ENCODE measurements at places on chromosomes 2 and 18.

DNA sequence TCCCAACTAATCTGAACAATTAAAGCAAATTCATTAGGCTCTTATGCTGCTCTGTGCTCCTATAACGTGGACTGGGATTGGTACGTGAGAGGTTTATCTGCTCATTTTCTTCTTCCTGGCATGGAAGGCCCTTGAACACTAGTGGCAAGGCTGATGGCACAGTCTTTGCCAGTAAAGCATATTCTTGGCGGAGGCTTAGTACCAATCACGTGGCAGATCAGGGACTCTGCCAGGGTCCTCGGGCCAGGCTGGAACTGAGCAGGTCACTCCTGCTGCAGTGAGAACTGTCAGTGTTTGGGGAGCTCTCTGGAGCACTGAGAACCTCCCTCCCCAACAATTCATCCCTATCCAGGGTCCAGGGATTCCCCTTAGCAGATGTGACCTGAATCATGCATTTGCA, 3.7 kb upstream of the ALPK2 start:
- DNase-seq: peak; percentile 3

DNA sequence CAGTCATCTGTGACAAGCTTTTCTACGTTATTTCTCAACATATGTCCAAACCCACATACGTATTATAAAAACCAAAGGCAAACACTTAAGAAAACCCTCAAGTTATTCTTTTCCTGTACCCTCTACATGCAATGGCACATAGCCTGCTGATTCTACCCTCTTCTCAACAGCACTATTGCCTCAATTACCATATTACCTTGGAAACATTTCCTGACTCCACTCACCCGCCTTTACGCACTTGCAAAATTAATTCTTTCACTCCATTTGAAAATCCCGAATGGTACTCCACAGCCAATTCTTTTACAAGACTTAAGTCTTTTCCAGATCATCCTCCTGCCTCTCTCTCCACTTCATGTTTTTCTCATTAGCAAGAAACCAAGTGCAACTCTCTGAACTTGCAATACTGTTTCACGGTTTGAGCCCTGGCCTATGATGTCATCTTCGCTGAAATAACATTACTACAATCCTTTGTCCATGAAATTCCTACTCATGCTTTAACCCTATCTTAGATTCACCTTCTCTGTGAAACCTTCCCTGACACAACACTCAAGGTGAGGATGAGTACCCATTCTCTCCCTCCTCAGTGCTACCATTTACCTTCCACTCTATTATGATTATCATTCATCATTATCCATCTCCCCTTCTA, 29.0 kb downstream of the SESTD1 start:
- DNase-seq: no peak

DNA sequence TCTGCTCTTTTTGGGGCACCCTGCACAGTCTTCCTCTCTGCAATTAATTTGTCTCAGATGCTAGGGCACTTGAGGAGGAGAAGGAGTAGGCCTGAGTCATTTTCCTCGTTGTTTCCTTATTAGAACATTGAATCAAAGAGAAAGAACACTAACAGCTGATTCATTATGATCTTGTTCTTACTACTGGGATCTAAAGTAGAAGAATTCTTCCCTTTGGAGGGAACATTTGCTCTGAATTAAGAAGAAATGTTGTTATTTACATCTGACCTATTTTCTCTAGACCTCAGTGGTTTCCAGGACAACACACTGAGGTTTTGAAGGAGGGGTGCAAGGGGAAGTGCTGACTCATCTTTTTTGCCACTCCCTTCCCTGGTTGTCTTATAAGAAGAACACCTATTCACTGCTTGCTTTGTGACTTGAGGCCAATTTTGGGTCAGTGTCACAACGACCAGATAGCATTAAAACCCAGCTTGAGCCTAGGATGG, 24.3 kb upstream of the STAT1 start:
- DNase-seq: no peak

GRCh38 chr2:8799004-8799403, 38.4 kb downstream of the KIDINS220 start:
- no peak for DNase-seq

DNA sequence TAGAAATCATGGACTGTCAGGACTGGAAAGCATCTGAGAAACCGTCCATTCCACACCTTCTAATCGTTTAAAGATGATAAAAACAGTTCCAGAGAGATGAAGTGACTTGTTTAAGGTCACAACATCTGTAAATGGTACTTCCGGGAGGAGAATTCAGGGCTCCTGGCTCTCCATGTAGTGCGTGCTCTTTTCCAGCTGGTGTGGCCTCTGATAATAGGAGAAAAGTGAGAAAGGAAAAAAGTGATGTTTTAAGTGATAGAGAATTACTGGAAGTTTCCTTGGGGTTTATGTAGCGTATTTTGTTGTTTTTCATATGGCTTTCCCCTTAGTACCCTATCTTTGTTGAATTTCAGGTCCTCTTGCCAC, 663 bp downstream of the C2orf49 start:
- DNase-seq: no peak

DNA sequence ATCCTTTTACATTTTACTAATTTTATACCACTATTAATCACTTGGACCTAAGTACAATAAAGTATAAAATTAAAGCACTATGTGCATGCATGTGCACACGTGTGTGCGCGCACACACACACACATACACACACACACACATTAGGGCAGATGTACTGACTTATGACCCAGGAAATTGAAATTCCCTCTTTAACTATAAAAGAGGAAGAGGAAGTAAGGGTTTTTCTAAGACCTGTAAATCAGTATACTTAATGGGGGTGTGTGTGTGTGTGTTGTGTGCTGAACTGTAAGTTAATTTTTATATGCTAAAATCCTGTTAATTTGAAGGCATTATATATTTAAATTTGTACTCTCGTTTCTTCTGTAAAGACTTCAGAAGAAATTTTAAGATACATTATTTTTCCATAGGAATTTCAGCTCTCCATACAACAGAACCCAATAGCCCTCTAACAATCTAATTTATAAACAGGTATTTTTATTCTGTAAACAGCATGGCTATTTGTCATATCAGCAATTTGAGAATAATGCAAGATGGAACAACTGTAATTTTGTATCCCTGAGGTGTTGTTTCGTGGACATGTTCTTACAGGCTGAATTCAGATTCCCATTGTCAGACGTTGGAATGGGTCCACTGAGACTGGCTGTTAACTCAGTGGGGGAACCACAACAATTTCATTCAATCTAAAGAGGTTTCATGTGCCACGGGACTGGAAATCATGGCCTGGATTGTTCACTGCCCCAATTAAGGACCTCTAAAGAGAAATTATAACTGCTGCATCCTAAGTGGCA, 90.9 kb downstream of the PLA2R1 start:
- no peak for DNase-seq

GRCh38 chr2:237774811-237775553, 23.6 kb upstream of the RBM44 start:
- DNase-seq: no peak

DNA sequence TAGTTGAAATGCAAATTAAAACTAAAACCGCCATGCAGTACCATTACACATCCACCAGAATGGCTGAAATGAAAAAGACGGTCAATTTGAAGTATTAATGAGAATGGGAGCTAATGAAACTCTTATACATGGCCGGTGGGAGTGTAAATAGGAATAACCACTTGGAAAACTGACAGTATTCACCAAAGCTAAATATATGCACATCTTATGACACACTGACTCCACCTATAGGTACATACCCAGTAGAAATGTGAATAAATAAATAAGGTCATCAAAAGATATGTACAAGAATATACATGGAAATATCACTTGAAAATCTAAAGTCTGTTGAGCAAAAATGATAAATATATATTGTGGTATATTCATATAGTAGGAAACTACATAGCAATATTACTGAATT, 57.7 kb downstream of the CWC22 start:
- no peak for DNase-seq

DNA sequence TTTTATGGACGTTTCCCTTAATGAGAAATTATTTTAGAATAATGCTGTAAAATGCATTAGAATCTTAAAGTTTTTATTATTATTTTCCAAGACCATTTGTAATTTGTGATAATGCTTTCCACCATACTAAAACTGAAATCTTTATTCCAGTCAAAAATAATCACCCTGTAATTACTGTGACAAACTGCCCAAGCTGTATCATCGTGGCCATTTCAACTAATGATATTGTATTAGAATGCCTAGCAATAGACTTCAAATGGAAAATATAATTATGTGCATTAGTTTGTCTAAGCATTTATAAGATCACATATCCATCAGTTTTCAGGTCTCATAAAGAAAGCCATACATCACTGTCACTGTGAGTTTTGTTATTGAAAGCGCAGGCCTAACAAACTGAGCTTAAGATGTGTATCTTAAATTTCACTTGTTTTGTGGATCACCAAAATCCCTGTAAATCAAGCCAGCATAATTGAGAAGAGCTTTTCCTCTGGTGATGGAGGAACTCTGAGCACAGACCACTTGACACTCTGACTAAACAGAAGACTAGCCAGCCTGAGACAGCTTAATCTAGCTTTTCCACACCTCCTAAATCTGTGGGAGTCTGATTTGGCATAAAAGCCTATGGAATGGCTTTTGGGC, 1312.2 kb upstream of the ACVR2A start:
- no peak for DNase-seq

DNA sequence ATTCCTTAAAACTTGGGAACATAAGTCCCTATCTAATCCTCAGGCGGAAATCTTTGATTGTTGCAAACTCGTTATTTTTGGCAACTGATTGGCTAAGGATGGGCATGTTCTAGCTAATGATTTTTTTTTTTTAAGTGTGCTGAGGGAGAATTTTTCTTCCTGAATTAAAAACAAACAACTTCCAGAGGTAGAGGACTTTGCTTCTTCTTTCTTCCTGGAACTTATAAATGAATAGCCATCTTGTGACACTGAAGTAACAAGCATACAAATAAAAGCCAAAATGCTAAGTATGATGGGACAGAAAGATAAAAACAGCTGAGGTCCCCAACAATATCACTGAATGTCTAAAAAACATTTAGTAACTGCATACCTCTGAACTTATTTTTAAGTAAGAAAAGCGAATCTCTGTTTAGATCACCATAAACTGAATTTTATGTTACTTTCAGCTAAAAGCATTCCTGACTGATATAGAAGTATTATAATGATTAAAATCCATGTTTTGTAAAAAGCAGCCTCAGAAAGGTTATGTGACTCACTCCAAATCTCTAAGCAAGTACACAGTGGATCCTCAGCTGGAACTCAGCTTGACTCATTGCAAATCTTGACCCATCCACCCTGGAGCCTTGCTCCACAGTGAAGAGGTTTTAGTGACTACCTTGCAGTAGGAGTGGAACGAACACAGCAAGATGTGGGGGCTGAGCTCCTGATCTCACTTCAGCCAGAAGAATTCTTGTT, 344.4 kb downstream of the CLIP4 start:
- DNase-seq: no peak

DNA sequence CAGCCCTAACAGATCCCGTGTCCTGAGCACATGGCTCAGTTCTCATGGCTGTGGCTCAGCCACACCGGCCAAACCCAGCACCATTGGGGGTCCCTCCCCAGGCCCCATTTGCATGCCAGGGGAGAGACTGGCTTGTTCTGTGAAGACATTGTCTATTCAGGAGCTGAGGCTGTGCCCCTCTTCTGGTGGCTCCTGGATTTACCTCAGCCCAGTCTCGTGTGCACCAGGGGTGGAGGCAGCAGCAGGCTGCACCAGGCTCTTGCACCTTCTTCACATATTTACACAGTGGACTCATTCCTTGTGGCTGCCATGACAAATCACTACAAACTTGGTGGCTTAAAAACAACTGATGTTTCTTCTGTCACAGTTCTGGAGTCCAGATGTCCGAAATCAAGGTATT, 92.4 kb upstream of the ITGA6 start:
- no peak for DNase-seq

- no peak for DNase-seq
Measured at GRCh38 chr2:69053416-69053965, 40.5 kb downstream of the ANTXR1 start.

DNA sequence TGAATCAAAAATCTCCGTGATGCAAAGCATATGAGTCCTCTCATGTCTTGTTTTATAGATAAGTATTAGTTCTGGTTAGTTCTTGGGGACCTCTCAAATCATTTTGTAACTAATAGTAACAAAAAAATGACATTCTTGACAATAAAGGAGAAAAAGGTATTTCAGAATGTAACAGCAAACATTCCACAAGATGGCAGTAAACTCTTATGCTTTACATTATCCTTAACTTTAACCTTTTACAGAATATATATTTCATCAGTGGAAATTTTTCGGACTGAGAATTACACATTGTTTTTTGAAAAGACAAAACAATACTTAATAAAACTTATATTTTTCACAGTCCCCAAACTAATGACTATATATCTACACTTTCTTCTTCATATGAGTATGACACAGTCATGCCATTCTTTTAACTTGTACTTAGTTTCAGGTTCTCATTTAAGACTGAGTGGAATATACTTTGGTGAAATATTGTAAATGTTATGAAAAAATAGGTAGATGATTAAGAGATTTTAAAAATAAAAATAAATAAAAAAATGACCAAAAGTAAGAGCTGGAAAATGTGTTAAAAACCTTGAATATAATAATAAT, 142.9 kb upstream of the NXPH2 start:
- DNase-seq: no peak

DNA sequence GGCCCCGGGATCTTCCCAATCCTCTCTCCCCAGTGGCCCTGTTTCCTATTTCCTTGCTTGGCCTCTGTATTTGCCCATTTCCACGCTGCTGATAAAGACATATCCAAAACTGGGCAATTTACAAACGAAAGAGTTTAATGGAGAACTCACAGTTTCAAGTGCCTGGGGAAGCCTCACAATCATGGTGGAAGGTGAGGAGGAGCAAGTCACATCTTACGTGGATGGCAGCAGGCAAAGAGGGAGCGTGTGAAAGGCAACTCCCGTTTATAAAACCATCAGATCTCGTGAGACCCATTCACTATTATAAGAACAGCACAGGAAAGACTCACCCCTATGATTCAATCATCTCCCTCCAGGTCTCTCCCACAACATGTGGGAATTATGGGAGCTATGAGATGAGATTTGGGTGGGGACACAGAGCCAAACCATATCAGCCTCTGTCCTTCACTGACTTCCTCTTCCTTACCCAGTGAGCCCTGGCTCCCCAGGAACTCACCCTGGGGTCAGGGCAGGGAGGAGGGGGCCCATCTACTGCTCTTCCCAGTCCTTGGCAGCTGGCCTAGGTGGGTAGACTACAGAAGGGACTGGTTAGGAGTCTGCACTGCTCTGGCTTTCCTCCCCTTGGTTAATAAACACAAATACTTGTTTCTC, 105.8 kb upstream of the MYCN start:
- no peak for DNase-seq

DNA sequence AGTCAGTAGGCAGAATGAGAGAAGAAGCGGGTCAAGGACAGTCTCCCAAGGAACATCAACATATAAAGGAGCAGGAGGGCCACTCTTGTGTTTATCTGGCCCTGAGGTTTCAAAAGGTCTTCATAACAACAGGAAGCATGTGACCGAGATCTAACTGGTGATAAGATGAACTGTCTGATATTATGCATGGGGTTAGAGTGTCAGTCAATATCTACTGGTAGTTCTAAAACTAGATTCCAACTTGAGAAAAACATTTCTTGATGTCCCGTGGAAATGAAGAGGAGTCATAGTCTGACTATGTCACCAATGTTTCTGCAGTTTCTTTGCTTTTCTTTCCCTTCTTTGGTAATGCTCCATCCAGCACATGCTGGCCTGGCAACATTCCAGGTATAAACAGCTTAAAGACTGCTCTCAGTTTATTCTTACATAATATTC, 77.5 kb upstream of the ITPRID2 start:
- DNase-seq: no peak
